SW 1271 (cell line): ENCODE measurements at places on chromosomes 1 and 21.

DNA sequence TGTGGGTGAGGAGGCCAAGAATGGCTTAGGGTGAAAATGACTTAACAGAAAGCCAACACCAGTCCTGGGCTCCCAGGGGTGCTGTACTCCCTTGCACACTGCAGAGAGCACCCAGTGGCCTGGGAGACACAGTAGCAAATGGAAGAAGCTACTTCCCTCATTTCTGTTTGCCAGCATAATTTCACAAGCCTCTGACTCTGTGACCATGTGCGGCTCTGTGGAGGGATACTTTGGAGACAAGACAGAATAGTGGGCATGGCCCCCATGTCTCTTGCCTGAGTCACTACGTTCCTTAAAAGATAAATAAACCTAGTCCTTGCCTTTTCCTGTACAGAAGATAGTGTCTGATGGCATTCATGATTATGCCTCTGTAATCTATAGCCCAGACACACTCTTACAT is 38.1 kb downstream of the TRIM62 start:
- DNase-seq: no peak

GRCh38 chr21:37348664-37349063 is 17.9 kb upstream of the DYRK1A start:
- DNase-seq: no peak

DNA sequence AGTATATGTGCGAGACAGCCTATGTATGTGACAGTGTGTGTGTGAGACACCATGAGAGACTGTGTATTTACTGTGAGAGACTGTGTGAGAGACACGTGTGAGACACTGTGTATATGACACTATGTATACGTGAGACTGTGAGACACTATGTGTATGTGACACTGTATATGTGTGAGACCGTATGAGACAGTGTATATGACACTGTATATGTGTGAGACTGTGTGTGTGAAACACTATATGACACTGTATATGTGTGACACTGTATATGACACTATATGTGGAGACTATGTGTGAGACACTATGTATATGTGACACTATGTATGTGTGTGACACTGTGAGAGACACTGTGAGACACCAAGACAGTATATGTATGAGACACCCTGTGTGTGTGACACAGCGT is 52.9 kb upstream of the KDM4A start:
- no peak for DNase-seq

GRCh38 chr21:42818328-42818749 is 61.0 kb downstream of the WDR4 start:
- DNase-seq: peak; percentile 19

DNA sequence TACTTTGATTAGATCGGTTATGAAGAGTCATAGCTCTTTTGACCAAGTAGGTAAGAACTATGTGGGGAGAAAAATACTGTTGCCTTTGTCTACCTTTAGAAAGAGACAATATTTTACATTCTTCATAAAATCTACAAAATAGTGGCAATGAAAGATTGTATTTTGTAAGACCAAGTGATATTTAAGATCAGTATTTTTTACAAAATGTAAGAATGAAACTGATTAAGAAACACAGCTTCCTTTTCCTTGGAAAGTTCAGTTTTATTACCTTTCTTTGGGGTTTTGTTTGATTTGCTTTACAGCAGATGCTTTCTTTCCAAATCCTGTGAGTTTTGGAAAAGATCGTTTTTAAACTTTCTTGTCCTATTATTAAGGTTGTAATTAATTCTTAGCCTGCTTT is 69.8 kb downstream of the SLC35A3 start:
- no peak for DNase-seq

- DNase-seq: peak; percentile 12
These were observed 25.2 kb upstream of the TRIM45 start for GRCh38 chr1:117146575-117147340.

DNA sequence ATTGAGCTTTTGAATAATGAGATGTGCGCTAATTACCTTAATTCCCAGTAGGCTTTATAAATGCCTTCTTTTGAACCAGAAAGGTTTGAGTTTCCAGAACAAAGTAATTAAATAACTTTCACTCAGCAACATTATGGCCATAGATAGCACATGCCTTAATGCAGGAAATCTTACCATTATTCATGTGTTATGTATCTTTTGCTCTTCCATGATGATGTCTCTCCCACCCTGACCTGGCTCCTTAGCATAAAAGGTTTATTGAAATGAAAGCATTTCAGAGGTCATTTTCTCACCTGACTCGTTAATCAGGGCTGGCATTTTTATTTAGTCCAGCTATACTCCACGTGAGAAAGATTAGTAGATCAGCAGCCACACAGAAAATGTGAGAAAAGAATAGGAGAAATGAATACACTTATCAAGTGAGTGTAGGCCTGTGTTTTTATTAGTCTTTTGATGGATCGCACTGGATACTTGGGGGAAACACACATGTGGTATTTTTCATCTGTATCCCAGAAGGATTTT is 180.2 kb downstream of the ATP6V1G3 start:
- DNase-seq: no peak

DNA sequence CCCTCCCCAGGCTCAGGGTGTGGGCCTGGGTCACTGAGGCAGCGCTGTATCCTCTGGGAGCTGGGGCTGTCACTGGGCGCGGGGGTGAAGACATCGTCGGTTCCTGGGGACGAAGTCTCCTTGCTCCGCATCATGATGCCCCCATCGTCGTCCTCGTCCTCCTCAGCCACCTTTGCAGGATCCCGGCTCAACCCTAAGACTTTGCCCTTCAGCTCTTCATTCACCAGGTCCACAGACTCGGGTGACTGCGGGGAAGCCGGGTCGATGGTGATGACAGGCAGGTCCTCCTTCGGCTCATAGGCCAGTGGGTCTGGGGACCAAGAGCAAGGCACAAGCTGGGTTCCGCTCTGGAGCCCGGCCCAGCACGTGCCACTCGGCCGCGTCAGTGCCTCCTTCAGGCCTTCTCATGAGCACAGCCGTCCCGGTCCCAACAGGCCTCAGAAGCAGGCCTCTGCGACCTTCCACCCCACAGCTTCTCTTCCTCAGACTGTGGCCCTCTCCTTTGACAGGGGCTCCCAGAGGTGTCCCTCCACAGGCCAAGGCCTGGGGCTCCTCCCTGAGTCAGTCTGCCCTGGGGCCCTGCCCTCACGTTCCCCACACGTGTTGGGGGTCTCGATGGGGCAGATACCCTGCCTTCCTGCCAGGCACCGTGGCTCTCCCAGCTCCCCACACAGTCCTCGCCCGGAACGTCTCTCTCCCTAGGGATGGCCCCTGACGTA is 54.4 kb downstream of the SLC9A1 start:
- no peak for DNase-seq

- no peak for DNase-seq
These were observed 2.2 kb upstream of the PRDM2 start for GRCh38 chr1:13697738-13698137.

GRCh38 chr21:37558676-37559211 is 192.2 kb downstream of the DYRK1A start:
- no peak for DNase-seq

DNA sequence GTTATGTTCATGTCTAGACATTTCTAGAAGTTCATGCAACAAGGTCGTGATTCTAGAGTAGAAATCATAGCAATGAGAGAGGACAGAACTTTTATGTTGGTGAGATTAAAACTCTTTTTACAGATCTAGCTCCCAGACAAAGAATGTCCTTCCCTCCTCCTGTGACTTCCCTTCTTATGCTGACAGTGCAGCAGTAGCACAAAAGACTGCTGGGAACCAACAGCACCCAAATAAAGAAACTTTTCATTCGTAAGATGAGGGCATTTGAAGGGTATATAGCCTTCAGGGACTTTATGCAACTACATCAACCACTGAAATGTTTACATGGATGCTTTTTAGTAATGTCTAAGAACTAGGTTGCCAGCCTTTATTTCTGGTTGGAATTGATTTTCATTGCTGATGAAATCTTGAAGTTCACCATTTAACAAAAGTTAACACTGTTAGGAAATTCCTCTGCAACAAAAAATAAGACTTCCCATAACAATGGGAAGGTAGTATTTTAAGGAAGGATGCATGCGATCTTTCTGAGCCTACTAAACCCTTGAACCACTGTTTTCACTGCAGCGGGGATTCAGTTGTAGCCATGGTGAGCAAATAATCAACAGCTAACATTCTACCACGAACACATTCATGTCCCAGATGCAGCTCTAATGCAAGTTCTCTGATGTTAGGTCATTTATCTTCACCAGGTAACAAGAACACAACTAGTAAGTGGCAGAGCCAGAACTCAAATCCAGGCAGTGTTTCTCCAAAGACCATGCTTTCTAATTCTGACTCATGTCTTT is 672.8 kb downstream of the PTPRC start:
- no peak for DNase-seq

GRCh38 chr1:74681449-74681848 is 7.9 kb upstream of the ERICH3 start:
- no peak for DNase-seq

DNA sequence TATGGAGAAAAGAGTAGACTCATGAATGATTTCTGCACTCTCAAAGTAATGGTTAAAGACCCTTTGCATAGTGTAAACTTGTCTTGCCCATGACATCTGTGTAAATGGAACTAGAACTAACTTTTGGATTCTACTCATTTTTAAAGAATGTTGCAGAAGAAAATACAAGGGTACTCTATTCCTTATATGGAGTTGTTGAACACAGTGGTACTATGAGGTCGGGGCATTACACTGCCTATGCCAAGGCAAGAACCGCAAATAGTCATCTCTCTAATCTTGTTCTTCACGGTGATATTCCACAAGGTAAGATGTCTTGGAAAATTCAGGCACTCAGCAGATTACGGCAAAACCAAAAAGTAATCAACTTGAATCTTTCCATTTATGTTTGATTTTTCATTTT is 19.8 kb downstream of the CCT8 start:
- no peak for DNase-seq

- DNase-seq: no peak
These were observed 2.2 kb upstream of the PTPN7 start for GRCh38 chr1:202162418-202163280.

DNA sequence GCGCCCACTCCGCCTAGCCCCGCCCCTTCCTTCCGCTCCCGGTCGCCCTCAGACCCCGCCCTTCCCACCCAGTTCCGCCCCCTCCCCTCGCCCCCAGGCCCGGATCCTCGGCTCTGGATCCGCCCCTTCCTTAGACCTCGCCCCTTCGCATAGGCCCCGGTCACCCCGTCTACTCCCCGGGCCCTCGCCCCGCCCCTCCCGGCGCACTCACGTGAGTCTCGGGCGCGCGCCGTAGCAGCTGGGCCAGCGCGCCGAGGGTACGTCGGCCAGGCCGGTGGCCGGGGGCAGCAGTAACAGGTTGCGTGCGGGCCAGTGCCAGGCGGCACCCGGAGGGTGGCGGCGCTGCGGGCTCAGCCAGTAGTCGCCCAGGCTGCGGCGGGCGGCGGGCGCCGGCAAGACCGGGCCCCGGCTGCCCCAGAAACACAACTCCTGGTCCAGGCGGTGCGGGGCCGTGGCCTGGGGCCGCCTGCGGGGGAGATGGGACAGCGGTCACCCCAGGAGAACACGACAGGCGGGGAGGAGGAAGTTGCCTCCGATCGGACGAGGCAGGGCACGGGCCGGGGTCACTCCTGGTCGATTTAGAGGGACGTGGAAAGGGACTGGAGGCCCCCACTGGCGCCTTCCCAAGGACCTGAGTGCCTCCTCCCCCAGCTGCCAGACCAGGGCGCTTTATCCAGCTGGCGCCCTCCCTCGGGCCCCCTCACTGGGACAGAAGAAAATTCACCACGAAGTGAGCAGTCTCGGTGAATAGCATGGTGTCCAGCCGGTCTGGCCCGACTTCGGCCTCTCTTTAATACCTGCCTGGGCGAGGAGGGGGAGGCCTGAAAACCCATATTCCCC is 10.7 kb downstream of the FAM229A start:
- DNase-seq: peak; percentile 67

DNA sequence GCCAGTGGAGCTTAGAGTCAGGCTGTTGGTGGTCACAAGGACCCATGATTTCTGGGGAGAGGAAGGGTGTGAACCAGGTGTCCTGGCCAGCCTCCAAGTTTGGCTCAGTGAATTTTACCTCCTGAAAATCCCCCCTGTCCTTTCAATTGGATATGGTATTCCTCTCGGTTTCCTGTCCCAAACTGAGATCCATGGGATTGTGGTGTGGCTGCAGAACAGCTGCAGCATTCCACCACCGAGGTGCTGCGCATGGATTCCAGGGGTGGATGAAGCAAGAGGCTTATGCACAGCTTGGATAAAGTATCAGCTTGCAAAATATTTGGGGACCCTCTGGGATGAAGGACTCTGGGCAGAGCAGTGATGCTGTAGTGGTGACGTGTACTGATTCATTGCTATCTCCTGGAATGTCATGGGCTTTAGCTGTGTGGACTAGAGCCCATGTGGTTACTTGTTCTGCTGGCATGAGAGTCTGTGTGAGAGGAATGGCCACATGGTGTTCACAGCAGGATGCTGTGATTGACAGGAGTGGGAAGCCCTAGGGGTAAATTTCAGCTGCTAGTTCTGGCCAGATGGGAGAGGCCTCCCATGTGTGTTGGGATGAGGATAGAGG is 148.7 kb upstream of the SPAG17 start:
- DNase-seq: no peak

GRCh38 chr1:214824763-214825162 is 221.8 kb downstream of the CENPF start:
- no peak for DNase-seq

GRCh38 chr1:8580566-8580965 is 236.9 kb downstream of the RERE start:
- DNase-seq: no peak

DNA sequence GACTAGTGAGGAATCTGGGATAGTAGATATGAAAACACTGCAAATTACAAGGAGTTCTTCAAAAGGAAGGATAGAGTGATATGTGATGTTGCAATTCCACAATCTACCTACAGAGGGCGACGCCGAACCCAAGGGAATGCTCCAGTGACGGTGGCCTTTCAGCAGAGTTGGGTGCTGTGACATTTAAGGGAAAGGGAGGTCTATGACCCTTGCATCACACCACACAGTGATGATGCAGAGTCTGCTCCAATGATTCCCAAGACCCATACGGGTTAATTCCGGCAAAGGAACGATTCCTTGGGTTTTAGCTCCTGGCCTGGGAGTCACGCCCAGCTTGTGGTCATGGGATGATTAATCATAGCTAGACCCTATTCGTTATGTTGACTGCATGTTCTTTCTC is 123.0 kb upstream of the IGSF21 start:
- no peak for DNase-seq

DNA sequence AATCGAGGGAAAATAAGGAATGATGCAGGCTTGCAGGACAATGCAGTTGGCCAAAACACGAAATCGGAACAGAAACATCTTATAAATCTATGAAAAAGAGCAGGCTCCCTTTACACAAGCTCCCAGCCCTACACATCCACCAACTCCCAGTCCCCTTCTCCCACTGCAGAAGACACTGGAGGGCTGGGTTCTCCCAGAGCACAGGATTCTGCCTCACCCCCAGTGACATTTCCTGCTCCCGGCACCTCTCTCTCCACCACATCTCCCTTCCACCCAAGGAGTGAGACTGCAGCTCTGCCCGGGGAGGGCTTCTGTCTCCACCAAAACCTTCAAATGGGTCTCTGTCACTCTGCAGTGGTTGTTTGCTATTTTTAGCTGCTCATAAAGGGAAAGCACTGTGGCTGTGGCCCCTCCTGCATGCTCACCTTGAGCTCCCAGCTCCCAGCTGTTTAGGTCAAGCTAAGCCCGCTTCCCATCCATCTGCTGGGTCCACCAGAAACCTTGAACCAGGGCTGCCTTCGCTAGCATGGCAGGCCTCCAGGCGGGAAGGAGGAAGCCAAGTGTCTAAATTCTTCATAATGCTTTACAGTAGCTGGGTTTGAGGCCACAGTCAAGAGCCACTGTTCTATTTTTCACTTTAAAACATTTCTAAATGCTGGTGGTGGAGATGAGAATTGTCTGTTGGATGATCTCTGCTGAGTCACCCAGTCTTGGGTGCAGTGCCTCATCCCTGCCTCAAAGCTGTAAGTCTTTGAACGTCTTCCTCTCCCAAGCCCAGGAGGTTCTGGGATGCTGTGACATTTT is 3.3 kb upstream of the C2CD2 start:
- no peak for DNase-seq

- DNase-seq: peak; percentile 23
These were observed 52.0 kb downstream of the LAMC2 start for GRCh38 chr1:183238071-183238470.
